NCI-H1105 (cell line): ENCODE measurements at places on chromosomes 3 and 15.

DNA sequence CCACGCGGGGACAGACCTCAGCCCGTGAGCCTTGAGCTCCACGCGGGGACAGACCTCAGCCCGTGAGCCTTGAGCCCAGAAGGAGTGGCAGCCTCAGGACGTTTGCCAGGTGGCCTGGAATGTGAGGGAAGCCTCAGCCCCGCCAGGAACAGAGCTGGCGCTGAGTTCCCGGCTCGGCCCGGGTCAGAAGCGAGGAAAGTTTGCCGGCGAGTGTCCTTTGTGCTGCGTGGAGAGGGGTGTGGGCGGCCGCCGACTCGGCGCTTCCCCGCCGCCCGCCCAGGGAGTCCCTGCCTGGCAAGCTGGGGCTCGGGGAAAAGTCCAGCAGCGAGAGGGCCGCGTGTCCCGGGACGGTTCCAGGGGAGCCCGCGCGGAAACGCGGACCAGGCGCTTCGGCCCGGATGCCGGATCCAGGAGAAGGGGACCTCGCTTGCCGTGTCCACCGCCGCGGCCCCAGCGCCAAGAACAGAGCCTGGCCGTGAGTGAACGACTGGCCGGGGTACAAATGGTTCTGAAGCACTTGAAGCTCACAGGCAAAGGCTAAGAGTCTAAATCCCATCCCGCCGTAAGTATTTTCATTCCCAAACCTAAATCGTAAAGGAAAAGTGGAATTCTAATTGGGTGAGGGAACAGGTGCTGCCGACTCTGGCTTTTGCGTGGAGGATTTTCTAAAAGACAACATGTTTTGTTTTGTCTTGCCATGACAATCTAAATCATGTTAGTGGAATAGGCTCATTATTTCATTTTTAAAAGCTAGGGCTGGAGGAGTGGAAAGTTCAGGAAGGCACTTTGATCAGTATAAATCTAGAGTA, 1.7 kb downstream of the LRRN1 start:
- no peak for DNase-seq

DNA sequence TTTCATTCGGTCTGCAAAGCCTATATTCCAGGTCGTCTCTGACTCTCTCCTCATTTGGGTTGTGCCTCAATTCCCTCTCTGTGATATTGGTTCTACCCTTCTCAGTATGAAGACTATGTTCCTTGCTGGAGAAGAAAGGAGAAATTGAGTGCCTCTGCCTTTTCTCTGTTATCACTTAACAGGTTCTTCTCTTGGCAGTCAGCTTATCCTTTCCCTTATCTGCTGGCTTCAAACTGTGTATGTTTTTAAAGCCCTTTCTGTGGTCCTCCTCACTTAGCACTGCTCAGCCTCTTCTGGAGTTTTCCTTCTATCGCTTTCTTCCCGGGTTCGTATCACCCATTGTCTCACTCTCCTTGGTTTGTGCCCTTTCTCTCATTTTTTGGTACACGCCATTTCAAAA, 65.3 kb upstream of the FSTL1 start:
- DNase-seq, result no peak

DNA sequence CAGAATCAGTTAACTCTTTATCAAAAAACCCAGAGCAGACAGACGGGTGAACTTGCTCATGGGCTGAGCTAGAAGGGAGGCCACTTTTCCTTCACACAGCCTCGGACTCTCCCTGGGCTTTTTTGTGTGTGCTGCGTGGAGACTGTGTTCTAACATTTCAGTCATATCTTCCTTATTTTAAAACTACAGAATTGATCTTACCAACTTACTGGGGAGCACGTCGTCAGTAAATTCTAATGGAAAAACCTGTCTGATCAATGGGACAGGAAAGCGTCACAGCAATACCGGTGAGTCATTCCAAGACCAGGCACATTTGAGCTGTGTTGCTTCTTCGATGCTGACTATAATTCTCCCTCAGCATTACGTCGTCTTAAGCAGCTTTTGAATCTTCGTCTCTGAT, 145.1 kb downstream of the LPP start:
- DNase-seq, result no peak

DNA sequence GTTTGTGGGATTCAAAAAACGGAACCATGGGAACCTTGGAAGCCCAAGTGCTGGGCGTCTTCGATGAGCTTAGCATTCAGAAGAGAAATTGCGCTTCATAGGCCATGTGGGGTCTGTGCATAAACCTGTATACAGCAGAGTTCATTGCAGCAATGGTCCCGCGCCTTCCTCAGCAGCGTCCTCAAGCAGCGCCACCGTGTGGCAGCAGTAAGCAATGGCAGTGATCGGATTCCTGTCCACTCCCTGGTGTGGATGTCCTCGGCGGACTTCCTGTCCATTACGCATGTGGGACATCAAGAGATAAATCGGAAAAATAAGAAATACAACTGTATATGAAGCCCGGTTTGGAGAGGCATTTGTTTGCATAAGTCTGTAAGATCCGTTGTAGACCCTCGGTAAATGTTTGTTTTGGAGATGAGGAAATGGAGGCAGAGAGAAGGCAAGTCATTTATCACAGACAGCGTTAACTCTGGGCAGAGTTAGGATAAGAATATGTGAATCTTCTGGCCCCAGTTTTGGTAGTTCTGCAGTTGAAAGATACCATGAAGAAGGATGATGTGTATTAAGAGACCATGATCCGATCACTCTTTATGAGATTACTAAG, 57.7 kb downstream of the CNTN4 start:
- no peak for DNase-seq

DNA sequence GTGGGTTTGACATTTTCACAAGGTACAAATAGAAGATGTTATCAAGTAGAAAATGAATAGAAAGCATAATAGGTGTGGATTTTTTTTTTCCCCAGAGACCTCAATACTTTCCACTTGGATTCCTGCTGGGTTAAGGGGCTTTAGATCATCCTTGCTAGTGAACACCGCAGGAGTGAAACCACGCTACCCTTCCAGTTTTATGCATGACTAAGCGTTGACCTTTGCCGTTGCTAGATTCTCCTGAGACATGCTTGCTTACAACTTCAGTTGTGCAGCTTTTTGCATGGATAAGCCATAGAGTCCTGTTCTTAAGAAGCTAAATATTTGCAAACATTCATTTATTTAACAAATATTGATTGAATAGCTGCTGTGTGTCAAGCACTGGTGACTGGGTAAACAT, 299.7 kb upstream of the LMCD1 start:
- no peak for DNase-seq

GRCh38 chr3:78911394-78911793, 856.4 kb downstream of the ROBO1 start:
- no peak for DNase-seq

- DNase-seq, result no peak
Measured at GRCh38 chr3:126661532-126662364, 6.8 kb upstream of the TXNRD3 start.

DNA sequence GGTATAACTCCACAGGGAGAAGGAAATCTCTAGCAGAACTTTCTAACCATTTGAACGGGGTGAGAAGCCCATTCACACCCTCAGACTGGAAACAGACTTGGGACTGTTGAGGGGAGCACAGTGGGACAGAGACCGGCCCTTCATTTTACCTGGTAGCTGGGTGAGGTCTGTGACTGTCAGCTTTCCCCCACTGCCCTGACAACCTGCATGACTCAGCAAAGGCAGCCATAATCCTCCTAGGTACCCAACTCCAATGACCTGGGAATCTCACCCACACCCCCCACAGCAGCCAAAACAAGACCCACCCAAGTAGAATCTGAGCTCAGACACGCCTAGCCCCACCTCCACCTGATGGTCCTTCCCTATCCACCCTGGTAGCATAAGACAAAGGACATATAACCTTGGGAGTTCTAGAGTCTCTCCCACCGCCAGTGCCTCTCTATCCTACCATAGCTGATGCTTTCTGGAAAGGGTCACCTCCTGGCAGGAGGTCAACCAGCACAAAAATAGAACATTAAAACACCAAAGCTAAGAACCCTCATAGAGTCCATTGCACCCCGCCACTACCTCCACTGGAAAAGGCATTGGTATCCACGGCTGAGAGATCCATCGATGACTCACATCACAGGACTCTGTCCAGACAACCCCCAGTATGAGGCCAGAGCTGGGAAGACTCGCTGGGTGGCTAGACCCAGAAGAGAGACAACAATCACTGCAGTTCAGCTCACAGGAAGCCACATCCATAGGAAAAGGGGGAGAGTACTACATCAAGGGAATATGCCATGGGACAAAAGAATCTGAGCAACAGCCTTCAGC, 28.0 kb downstream of the SENP7 start:
- no peak for DNase-seq

DNA sequence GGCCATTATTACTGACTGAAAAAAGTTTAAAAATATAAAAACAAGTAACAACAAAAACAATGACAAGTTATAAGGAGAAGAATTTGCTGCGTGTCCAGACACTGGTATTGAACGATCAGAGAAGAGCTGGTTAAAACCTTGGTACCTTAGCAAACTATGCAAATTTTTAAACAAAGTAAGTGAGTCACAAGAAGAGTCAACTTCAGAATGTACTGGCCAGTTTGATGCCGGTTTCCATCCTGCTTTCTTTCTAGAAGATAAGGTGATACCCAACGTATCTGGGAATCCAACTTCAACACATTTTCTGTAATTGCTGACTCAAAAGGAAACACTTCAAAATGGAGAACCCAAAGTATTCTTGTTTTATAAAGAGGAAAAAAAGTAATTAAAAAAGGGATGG, 49.8 kb downstream of the RUBCN start:
- no peak for DNase-seq

GRCh38 chr3:30934208-30934550, 39.7 kb upstream of the GADL1 start:
- DNase-seq, result peak; percentile 47

DNA sequence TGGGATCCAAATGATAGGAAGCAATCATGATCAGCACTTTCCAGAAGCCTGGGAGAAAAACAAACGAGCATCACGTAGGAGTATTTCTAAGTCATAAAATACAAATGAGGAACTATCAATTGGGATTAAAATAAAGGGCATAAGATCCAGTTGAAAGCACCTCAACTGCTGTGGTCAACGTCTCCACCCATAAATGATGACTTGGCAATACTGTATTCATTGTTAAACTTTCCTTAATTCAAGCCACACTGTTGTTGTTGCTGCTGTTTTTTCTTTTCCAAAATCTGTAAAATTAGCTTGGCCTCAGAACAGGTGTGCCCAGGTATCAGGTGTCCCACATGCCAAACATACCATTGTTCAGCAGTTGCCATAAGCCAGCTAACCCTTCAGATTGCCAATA, 395.8 kb downstream of the NTRK3 start:
- DNase-seq, result no peak

- no peak for DNase-seq
Measured at GRCh38 chr15:70231484-70231883, 133.8 kb upstream of the TLE3 start.

GRCh38 chr3:40306336-40306735, 3.2 kb upstream of the EIF1B start:
- DNase-seq, result no peak

DNA sequence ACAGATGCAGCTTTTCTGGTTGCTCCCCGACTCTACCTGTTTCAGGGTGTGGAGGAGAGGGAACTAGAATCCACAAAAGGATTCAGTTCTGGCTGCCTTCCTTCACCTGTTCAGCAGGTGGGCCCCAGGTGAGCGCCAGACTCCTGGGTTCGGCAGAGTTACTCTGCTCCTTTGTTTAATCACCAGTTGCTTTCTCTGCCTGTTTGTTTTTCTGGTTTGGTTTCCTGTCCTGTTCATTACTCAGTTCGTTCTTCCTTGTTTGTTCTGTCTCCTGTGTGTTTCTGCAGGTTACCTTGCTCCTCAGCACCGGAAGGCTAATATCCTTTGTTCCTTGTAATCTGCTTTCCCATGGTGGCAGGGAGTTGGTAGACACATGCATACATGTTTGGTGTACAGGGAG, 508.5 kb upstream of the ATP11B start:
- DNase-seq, result peak; percentile 84

- no peak for DNase-seq
Measured at GRCh38 chr3:52784931-52785590, 7.7 kb downstream of the ITIH1 start.

- DNase-seq, result no peak
Measured at GRCh38 chr3:149443545-149443912, 31.0 kb upstream of the TM4SF4 start.

DNA sequence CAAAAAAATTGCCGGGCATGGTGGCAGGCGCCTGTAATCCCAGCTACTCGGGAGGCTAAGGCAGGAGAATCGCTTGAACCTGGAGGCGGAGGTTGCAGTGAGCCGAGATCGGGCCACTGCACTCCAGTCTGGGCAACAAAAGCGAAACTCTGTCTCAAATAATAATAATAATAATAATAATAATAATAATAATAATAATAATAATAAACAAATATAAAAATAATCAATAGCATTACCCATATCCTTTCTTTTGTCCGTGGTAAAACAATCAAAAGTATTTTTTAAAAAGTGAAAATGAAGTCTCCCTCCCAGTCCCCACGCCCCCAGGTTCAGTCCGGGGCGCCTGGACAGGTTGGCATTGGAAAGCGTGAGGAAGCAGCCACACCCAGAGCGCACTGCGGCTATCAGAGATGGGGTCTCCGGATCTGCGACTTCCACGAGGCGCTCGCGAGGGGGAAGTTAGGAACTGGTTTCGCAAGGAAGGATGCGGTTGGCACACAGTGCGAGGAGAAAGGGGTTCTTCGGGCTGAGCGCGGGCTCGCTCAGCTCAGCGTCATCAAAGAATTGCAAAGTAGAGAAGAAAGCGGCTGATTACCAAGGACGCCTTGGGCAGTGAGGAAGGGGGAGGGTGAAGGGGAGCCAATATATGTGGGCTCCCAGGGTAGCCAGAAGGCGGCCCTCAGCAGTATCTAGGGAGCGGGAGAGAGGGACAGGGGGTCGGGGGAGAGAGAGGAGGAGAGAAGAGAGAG, 69.5 kb upstream of the EPHB3 start:
- DNase-seq, result no peak

- no peak for DNase-seq
Measured at GRCh38 chr3:170542704-170543103, 43.2 kb downstream of the SLC7A14 start.

GRCh38 chr3:155747946-155748290, 3.0 kb upstream of the PLCH1 start:
- DNase-seq, result no peak

GRCh38 chr3:134978658-134979057, 183.6 kb downstream of the EPHB1 start:
- no peak for DNase-seq

GRCh38 chr15:89542369-89542768, 32.9 kb upstream of the TICRR start:
- DNase-seq, result no peak

- DNase-seq, result no peak
Measured at GRCh38 chr3:50010959-50011358, 71.0 kb downstream of the RBM6 start.
